ENCODE measurements at places on chromosomes 6 and 20. TPM values are rescaled to one million over a fixed set of nuclear protein-coding genes. Genes with fewer than 3 reads are reported as not detected.

The GPX5 gene
- polyA plus RNA-seq, result not detected

GRCh38 chr6:2990932-2991506, 8.7 kb upstream of the NQO2 start:
- DNase-seq, result no peak

GRCh38 chr6:38587766-38588362, 51.9 kb downstream of the BTBD9 start:
- no peak for DNase-seq

GRCh38 chr6:152176268-152176667, 368.8 kb downstream of the ESR1 start:
- DNase-seq, result no peak

The SPATA25 gene
- not detected for polyA plus RNA-seq

The GGTLC1 gene
- polyA plus RNA-seq, result not detected

- DNase-seq, result no peak
These were observed 42.0 kb upstream of the BCAS1 start for GRCh38 chr20:54112221-54112884.

DNA sequence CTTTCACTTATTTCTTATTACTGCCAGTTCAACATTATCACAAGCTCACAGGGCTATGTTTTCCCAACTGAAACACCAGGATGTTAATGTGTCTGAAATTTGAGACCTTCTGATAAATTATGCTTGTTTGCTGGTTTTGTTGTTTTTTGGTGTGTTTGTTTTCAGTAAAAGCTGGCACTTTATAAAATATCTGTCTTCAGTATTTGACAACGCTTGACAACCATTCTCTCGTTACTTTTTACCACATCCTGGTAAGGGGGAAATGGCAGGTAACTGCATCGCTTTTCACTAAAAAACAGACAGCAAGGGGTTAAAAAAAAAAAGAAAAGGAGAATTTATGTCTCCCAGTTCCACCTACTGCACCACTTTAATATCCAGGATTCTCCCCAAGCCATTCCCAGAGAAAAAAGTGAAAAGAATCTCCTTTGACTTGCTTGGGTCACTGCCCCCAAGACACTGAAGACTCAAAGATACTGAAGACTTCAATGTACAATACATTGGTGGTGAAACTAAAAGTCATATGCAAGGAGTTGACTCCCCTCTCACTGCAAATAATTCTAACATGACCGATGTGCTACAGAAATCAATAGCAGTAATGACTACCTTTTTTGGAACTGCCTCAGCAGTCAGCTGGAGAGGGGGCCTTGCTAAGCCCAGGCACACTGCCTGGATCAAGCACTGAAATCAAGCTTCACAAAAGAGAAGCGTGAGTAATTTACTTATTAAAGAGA, 88.9 kb downstream of the HIVEP2 start:
- no peak for DNase-seq
